ENCODE measurements at places on chromosomes 2 and 18.

DNA sequence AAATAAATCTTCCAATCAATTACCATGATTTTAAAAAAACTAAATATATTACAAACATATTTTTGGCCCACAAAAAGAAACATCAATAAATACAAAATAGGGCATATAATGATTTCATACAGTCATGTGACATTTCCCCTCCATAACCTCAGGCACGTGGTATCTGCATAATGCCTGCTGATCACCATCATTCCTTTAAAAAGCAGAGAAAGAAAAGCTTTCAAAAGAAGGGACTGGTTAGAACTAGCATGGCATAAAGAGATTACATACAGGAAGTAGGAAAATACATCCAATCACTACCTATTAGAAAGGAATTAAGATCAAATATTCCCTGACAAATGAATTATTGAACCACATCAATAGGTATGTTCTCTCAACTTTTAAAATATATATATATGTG is 83.5 kb downstream of the INO80D start:
- no peak for DNase-seq

GRCh38 chr2:6054161-6054671 is 362.0 kb downstream of the SOX11 start:
- DNase-seq, result no peak

GRCh38 chr2:43075811-43076585 is 150.4 kb downstream of the ZFP36L2 start:
- DNase-seq, result no peak

- peak; percentile 79 for DNase-seq
Measured at GRCh38 chr2:38462121-38462661, 85.1 kb upstream of the ATL2 start.

DNA sequence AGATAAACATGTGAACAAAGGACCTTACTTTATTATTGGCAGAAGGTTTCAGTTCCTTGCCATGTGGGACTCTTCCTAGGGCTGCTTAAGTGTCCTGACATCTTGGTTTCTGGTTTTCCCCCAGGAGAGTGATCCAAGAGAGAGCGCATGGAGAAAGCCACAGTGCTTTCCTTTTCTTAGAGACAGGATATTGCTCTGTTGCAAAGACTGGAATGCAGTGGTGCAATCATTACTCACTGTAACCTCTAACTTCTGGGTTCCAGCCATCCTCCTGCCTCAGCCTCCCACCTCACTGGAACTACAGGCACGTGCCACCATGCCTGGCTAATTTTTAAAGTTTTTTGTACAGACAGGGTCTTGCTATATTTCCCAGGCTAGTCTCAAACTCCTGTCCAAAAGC is 38.1 kb upstream of the TCF7L1 start:
- no peak for DNase-seq

DNA sequence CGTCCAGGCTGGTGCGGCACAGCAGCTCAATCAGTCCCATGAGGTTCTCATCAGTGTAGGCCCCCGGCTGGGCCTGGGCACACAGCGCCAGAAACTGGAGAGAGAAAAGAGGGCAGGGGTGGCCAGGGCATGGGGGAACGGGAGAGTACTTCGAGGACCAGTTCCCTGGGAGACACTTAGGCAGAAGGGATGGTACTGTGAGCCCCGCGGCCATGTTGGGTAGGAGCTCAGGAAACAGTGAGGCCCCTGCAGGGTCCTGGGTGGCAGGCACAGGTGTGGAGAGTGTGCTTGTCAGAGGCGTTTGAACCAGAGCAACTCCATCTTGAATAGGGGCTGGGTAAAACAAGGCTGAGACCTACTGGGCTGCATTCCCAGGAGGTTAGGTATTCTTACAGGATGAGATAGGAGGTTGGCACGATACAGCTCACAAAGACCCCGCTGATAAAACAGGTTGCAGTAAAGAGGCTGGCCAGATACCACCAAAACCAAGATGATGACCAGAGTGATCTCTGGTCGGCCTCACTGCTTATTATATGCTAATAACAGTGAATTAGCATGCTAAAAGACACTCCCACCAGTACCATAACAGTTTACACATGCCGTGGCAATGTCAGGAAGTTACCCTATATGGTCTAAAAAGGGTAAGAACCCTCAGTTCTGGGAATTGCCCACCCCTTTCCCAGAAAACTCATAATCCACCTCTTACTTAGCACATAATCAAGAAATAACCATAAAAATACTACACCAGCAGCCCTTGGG is 51.9 kb upstream of the SEMA4C start:
- no peak for DNase-seq

- DNase-seq, result no peak
Measured at GRCh38 chr2:178119179-178119922, 7.1 kb downstream of the RBM45 start.

DNA sequence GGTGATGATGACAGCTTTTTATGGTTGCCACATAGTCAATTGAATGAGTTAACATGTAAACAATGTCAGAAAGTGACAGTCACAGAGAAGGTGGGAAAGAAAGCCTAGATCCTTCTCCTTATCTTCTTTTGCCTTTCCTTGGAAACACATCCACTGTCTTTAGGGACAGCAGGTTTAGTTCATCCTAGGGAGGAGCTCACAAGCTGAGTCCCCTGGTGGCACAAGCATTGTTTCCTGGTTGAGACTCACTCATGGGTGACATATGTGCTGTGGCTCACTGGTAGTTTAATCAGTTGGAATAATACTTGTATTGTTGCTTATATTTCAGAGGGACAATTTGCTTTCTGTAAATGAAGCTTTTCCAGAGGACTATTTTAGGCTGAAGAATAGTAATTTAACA is 598.5 kb downstream of the CNTNAP5 start:
- DNase-seq, result no peak

DNA sequence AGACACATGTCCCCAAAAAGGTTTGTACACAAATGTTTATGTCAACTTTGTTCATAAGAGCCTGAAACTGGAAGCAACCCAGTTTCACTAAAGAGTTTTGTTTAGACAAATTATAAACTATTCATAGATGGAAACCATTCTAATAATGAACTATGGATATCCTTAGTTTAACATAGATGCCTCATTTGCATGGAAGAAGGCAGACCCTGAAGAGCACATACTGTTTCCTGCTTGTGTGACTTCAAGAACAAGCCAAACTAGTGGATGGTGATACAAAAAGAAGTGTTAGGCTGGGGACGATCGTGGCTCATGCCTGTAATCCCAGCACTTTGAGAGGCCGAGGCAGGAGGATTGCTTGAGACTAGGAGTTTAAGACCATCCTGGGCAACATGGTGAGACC is 48.1 kb downstream of the ACOXL start:
- DNase-seq, result no peak

DNA sequence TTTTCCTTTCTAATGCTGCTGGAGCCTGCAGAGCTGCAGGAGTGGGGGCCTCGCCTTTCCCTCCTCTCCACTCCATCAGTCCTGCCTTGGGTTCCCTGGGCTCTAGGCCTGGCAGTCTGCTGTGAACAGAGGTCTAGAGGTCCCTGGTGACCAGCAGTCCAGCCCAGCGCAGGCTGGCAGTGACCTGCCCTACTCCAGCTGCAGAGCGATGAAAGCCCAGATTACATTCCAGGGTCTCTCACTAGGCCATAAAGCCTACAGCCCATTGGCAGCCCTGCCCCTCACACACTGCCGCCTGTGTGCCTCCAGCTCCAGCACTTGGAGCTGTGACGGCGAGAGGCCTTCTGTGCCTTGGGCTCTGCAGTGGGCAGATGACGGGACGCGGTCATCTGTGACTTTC is 14.8 kb upstream of the MAL start:
- DNase-seq, result no peak

DNA sequence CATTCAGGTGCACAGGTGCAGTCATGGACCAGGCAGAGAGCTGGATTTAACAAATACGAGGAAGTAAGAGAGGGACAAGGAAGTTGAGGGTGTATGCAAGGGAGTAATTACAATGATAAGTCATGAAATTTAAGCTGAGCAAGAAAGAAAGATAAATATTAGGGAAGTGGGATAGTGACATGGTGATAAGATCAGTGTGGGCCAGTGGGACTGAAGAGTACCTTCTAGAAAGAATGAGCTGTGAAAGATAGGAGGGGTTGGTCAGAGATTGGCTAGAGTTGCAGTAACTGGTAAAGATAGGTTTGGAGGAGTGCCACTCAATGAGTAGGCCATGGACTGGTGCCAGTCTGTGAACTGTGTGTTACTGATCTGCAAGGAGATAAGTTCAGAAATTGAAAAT is 200.8 kb upstream of the SIX3 start:
- no peak for DNase-seq

GRCh38 chr2:41806286-41806685 is 241.5 kb upstream of the PKDCC start:
- DNase-seq, result peak; percentile 2

- peak; percentile 92 for DNase-seq
Measured at GRCh38 chr2:64522843-64523428, 1.2 kb upstream of the AFTPH start.

GRCh38 chr2:23526114-23526513 is 141.1 kb downstream of the KLHL29 start:
- no peak for DNase-seq

- peak; percentile 99 for DNase-seq
Measured at GRCh38 chr2:55617175-55618024, at the start of gene PPP4R3B. TSS of gene PPP4R3B (minus strand) at chr2:55617622. CDS start at chr2:55617285, 337 bp downstream.

GRCh38 chr2:2085533-2085932 is 245.5 kb downstream of the MYT1L start:
- DNase-seq, result no peak

DNA sequence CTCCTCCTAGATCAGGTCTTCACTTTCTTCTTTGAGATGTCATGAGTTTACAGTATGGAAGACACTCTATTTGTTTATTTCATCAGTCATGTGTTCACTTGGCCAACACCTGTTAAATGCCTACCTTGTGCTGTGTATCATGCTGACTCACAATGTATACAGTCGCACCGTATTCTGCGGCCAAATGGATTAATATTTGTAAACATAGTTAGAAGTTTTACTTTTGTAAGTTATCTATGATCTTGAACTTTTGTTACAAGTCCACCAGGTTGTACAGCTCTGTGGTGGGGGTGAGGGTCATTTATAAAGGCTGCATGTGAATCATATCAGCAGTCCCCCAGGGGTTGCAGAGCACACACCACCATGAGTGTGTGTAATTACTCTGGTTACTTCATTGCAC is 408.7 kb upstream of the NRP2 start:
- no peak for DNase-seq

- peak; percentile 86 for DNase-seq
Measured at GRCh38 chr2:148592791-148593190, 51.8 kb upstream of the EPC2 start.

DNA sequence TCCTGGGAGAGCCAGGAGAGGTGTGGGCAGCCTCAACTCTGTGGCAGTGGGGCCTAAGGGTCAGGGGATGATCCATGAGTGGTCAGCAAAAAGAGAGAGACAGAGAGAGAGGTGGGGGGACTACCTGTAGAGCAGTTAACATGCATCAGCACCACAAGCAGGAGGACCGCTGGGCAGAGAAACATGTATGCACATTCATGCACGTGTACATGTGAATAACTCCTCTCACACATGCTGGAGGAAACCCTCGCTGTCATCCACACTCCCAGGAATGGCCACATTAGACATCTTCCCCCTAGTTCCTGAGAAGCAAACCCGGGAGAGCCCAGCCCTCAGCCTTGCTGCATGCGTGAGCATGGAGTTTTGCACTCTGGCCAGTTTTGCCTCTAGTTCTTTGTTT is 166.1 kb downstream of the SMAD7 start:
- DNase-seq, result no peak

GRCh38 chr18:46311491-46311890 is 207.3 kb downstream of the HAUS1 start:
- DNase-seq, result no peak

DNA sequence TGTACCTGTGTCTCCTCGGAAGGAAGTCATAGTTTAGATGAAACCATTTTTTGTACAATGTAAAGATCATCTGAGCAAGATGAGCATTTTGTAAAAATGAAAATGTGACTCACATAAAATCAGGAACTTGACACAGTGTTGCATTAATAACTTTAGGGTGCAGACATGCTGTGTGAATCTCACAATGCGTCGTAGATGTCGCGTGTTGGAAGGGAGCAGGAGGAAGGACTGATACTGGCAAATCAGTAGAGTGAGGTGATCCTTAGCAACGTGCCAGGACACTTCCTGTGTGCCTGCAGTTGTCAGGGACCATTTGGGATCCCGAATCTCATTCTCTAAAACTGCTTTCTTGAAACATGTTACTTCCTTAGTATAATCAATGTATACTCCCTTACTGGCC is 103.1 kb downstream of the SH3BP4 start:
- no peak for DNase-seq

DNA sequence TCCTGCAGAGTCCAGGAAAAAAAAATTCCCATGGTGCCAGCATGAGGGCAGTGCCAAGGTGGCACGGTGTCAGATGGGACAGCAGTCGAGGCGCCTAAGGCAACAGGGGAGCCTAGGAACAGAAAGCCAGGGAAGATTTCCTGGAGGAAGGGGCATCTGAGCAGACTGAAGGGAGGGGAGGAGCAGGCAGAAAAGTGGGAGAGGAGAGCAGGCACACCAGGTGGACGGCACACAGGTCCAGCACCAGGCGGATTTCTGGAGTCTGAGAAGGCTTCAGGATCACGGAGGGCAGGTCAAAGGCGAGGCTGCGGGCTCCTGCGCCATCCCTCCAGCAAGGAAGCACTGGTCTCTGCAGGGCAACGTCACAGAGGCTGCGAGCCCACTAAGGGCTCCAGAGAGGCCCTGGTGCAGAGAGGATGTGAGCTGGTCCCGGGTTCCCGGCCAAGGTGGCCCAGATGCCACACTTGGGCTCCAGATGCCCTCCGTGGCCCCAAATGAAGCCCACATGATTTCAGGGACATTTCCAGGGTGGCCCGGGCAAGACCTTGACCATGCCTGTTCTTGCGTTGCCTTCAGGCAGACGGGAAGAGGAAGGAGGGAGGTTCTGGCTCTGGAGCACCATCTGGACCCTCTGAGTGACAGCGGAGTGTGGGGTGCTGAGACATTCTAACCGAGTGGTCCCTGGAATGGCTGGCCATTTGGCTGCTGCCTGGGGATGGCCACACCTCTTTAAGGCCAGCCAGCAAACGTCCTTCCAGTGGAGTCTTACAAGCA is 4.1 kb downstream of the HS6ST1 start:
- no peak for DNase-seq

DNA sequence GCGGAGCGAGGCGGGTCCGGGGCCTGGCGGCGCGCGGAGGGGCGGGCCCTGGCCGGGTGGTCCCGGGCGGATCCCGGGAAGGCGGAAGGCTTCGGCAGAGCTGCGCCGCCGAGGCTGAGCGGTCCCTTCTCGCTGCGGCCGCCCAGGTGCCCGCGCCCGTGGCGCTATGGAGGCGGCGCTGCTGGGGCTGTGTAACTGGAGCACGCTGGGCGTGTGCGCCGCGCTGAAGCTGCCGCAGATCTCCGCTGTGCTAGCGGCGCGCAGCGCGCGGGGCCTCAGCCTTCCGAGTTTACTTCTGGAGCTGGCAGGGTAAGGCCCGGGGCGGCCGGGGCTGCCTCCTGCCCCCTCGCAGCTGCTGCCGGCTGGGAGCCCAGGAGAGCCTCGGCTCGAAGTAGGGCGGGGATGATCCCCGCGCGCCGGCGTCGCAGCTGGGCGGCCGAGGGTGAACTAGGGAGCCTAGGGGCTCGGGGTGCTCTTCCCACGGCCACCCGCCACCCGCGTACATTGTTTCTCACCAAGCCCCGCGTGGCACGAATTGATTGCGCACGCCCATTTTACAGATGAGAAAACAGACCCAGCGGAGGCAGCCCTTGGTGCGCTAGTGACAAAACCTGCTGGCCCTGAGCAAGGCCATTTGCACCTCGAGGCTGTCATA is at the start of gene SLC66A3:
Gene SLC66A3 (plus strand): TSS at position 87 of the 655 bp plus-strand sequence. CDS start 80 bp downstream, at position 167.
- DNase-seq, result peak; percentile 90

All from Kasumi-1 (cell line).